EL (cell line): ENCODE measurements at places on chromosomes 16 and 17.

DNA sequence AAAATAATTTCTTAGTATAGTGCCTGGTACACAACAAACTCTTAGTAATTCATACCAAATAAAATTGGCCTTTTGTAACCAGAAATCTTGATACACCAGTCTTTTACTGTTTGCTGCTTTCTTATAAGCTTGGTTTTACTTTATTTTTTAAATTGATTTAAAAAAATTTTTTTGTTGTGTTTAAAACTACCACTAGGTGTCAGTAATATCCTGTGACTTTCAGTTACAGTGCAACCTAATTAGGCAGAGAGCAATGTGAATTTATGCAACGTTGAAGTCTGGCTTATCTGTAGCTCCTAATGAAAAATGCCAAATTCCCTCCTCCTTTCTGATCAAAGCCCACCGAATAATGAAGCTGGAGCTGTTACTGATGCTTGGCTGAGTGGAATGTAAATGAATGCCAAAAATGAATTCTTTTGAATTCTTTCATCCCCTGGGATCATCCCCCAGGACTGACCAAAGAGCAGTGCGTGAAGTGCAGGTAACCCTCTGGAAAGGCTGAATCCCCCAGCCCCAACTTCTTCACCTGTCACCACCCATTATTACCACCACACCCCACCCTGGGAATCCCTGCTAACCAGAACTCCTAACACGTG, 3.8 kb downstream of the ERCC4 start:
- peak; percentile 51 for DNase-seq

- no peak for DNase-seq
Observed at GRCh38 chr16:67547423-67548264, 14.7 kb upstream of the CTCF start.

- DNase-seq, result peak; percentile 54
Observed at GRCh38 chr17:72977771-72978417, 114.6 kb downstream of the SLC39A11 start.

GRCh38 chr17:62723842-62724241, 84.3 kb downstream of the MARCHF10 start:
- DNase-seq, result no peak

DNA sequence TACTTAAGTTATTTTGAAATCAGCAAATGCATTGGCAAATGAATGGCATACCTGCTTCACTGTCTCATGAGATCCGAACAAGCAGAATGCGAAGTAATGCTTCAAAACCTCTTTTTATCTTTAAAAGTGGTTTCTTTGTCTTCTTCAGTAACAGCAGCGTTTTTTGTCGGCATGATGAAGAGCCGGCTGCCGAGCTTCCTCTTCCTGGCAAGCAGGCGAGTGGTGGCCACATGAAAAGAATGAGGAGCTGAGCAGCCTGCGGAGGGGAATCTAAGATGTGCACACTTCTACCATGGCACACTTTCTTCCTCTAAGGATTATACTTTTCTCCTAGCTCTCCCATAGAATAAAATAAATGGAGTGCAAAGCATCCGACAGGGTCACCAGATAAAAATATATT, 42.4 kb upstream of the AKTIP start:
- no peak for DNase-seq

DNA sequence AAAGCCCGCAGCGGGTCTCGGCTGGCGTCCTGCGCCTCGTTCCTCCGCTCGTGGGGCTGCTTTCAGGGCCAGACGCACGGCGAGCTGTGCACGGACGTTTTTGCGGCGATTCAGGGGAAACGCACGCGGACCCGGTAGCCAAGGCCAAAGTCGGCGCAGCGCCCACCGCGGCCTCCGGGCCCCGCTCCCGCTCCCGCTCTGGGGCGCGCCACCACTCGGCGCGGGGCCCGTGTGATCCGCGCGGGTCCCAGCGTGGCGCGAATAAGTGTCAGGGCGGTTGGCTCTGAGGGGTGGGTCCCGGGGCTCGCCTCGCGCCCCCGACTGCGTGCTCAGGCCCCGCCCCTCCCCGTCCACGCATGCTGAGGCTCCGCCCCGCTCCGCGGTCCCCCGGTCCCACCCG, 694 bp upstream of the TBCD start:
- DNase-seq, result no peak

GRCh38 chr16:55447231-55447630, 31.8 kb upstream of the MMP2 start:
- DNase-seq, result no peak

- peak; percentile 45 for DNase-seq
Observed at GRCh38 chr17:74994440-74994839, 7.0 kb downstream of the CDR2L start.

GRCh38 chr17:64423881-64424280, 25.0 kb upstream of the MILR1 start:
- peak; percentile 18 for DNase-seq

DNA sequence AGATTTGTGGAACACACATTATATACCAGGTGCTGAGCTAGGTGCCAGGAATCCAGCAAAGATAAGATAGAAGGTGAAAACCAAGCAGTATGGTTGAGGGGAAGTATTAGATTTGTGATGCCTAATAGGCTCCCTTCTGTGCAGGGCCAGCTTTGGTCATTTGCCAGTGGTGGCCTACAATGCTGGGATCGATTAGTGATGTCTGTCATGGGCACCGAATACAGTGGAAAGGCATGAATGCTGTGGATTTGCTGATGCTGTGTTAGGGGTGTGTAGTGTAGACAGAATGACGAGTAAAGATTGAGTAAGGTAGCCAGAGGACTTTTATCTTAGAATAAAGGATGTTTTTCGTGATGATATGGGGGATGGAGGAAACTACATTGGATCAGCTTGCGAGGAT, 48.9 kb downstream of the SNX29 start:
- DNase-seq, result no peak

DNA sequence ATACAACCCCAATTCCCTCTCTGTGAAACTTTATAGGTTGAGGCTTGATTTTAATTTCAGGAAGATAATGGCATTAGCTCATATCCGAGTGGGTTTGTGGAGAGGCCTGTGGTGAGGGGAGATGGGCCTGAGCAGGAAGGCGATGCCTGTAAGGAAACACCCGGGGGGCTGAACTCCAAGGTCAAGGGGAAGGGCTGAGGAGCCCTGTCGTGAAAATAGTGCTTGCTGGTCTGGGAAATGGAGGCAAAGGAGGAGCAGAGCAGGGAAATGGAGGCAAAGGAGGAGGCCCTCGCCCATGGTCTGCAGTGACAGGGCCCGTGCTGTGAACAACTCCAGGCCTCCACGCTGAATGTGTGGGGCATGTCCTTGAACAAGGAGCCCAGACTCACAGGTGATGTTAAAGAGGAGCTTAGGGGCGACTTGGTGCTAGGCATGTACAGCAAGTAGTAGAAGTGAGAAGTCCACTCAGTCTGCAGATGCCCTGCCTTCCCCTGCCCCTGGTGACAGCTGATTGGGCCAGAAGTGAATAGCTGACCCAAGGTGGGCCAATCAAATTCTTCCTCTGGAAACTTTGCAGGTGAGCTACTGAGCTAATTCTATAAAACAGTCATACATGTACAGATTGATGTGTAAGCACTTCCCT, 38.1 kb downstream of the MRPS23 start:
- DNase-seq, result no peak

- peak; percentile 73 for DNase-seq
Observed at GRCh38 chr17:78040440-78041385, 82.2 kb downstream of the TNRC6C start.

DNA sequence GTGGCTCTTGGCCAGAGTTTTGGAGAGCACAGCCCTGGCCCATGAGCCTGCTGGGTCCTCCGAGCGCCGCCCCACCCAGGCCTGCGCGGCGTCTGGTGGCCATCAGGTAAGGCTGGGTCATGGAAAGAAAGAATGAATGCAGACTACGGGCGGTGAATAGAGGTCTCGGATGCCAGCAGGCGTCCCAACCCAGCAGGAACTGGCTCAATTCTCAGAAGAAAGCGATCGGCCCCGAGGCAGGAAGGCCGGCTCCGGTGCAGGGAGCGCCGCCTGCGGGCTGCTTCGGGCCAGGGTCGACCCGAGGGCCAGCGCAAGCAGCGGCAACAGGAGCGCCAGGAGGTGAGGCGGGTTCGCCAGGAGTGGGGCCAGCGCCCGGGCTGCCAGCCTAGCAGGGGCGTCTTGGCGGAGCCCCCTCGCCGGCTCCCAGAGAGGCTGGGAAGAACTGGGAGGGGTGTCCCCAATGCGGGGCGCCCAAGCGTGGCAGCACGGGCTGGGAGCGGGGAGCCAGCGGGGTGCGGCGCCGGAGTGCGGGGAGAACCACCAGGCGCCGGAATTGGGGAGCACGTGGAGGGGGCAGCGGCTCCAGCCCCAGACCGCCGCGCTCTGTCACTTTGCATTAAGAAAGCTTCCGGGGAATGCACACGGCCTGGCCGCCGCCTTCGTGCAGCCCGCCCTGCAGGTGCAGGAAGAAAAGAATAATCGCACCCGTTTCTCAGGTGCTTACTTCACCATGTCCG, 7.1 kb upstream of the TMC5 start:
- DNase-seq, result peak; percentile 6

- no peak for DNase-seq
Observed at GRCh38 chr16:24075931-24076716, 180.0 kb upstream of the CACNG3 start.

- peak; percentile 7 for DNase-seq
Observed at GRCh38 chr16:23182679-23183542, at the start of gene SCNN1G. Gene SCNN1G (plus strand): TSS chr16:23182745. CDS start chr16:23186272, 3,527 bp downstream.

DNA sequence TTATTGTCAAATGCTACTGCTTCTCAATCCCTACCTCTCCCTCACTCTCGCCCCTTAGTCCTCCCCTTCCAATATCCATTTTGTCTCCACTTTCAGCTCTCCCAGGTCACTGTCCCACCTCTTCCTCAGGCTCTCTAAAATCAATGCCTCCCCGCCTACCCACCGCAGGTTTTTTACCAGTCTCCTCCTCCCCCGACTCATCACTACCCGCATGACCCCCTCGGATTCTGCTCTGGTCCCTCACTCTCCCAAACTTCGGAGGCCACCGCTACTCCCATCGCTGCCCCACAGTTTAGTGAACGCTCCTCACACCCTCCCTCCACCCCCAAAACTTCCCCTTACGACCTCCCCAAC, 513 bp downstream of the CRLF3 start:
- DNase-seq, result peak; percentile 32

- no peak for DNase-seq
Observed at GRCh38 chr16:89123831-89124100, 30.1 kb downstream of the ACSF3 start.

DNA sequence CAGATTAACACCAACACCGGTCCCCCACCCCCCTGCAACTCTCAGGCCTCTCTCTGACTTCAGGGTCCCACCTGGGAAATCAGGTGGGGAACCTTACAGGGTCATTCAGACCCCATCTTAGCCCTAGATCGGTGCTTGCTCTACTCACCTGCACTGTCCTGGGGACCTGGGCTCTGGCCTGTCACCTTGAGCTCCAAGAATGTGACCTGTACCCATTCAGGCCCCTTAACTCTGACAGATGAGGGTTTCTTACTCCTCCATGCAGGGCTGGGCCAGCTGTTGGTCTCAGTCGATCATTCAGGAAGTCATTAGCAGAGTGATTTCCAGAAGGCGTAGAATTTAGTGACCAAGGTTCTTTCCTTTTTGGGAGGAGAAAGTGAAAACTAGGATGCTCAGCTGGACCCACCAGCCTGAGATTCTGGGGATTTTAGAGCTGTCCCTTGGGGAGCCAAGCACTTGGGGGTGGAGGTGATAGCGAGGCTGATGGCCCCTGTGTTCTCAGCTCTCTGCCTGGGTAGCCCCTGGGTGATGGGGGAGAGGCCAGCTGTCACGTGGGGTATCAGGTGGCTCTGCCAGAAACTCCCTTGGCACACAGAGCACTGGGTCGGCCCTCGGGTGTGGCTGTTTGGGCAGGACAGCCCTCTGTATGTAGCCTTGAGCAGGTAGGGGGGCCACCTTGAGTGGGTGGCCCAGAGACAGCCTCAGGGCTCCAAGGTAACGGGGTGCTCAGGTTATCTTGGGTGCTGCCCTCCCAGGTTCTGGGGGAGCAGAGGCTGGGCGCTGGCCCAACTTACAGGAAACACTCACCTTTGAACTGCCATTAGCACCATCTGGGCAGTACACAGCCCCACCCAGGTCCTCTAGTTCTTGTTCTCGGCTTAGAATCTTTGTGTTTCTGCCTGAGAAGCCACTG, 724 bp downstream of the MVP start:
- peak; percentile 44 for DNase-seq

DNA sequence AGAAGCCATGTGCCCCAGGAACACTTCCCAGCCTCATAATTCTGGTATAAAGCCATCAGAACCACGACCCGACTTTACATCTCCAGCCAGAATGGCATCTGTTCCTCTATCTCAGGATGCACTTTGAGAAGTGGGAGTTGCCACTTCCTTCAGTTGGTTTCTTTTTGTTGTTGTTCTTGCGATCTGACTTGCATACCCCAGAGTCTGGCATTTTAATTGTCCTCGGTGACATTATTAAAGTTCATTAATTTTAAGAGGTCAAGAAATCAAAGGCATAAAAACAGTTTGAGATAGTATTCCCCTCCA, 13.5 kb downstream of the MARCHF10 start:
- no peak for DNase-seq

DNA sequence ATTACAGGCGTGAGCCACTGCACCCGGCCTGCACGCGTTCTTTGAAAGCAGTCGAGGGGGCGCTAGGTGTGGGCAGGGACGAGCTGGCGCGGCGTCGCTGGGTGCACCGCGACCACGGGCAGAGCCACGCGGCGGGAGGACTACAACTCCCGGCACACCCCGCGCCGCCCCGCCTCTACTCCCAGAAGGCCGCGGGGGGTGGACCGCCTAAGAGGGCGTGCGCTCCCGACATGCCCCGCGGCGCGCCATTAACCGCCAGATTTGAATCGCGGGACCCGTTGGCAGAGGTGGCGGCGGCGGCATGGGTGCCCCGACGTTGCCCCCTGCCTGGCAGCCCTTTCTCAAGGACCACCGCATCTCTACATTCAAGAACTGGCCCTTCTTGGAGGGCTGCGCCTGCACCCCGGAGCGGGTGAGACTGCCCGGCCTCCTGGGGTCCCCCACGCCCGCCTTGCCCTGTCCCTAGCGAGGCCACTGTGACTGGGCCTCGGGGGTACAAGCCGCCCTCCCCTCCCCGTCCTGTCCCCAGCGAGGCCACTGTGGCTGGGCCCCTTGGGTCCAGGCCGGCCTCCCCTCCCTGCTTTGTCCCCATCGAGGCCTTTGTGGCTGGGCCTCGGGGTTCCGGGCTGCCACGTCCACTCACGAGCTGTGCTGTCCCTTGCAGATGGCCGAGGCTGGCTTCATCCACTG, at the start of gene BIRC5:
BIRC5 (plus strand) TSS at position 238 of the 690 bp plus-strand sequence; CDS start at position 302, 64 bp downstream.
- DNase-seq, result peak; percentile 87

- no peak for DNase-seq
Observed at GRCh38 chr17:28317099-28317965, 1.7 kb upstream of the TMEM97 start.
